NCI-H748 treated with DMSO at 0.1 percent for 48 hours (cell line): ENCODE measurements at places on chromosomes 7 and 10.

GRCh38 chr10:95835149-95835860 lies 72.5 kb upstream of the CC2D2B start:
- no peak for DNase-seq

- DNase-seq, result no peak
Measured at GRCh38 chr7:158002486-158003080, 585.0 kb downstream of the PTPRN2 start.

- DNase-seq, result no peak
Measured at GRCh38 chr7:108810756-108811385, 241.2 kb downstream of the DNAJB9 start.

DNA sequence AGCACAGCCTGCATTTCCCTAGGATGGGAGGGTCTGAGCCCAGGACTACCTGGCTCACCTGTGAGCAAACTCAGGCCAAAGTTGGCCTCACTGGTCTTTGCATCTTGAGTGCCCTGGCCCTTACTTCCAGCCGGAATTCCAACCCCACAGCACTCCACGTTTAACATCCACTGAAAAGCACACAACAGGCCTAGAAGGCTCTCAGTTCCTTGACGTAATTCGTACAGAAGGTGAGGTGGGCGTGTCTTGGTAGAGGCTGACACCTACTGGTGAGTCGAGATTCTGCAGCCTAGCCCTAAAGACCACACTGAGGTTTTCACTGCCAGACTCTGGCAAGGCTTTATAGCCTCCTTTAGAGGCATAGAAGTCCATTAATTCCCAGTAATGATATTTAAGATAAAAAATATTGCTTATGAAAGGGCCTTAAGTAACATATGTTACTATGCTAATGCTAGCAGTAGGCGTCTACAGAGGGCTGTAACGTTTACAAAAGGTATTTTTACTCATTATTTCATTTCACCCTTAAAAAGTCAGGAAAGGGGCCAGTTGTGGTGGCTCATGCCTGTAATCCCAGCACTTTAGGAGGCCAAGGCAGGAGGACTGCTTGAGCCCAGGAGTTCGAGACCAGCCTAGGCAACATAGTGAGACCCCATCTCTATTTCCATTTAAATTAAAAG lies 95.8 kb downstream of the HIP1 start:
- DNase-seq, result peak; percentile 41

GRCh38 chr10:126536148-126536547 lies 134.3 kb downstream of the C10orf90 start:
- no peak for DNase-seq

- DNase-seq, result no peak
Measured at GRCh38 chr7:29084832-29085231, 61.5 kb downstream of the CPVL start.

GRCh38 chr10:32028710-32029109 lies 27.5 kb downstream of the KIF5B start:
- DNase-seq, result no peak

GRCh38 chr7:23347682-23348180 lies 48.6 kb downstream of the MALSU1 start:
- DNase-seq, result no peak

GRCh38 chr10:31749981-31750840 lies 178.4 kb downstream of the ARHGAP12 start:
- DNase-seq, result no peak

- DNase-seq, result no peak
Measured at GRCh38 chr10:30963992-30964930, 67.4 kb downstream of the ZNF438 start.
